NCI-H1436 treated with DMSO at 0.1 percent for 48 hours (cell line): ENCODE measurements at places on chromosomes 2 and 18.

- DNase-seq, result no peak
Measured at GRCh38 chr2:66790651-66791181, 355.8 kb downstream of the MEIS1 start.

- DNase-seq, result no peak
Measured at GRCh38 chr2:102661846-102662245, 42.5 kb downstream of the SLC9A2 start.

DNA sequence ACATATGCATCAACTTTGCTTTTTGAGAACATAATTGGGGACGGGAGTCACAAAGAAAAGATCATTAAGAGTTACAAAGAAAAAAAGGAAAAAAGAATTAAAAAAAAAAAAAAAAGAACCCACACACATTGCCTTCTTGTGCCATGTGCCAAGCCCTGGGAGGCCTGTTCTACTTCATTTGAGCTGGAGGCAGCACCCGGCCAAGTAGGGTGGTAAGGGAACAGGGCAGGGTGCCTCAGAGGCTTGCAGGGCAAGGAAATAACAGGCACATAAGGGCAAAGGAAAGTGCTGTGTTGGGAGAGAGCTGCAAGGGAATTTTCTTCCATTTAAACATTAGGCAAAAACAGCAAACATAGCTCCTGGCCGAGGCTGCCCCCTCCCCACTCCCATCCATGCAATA lies 418.0 kb downstream of the TMEM182 start:
- no peak for DNase-seq

DNA sequence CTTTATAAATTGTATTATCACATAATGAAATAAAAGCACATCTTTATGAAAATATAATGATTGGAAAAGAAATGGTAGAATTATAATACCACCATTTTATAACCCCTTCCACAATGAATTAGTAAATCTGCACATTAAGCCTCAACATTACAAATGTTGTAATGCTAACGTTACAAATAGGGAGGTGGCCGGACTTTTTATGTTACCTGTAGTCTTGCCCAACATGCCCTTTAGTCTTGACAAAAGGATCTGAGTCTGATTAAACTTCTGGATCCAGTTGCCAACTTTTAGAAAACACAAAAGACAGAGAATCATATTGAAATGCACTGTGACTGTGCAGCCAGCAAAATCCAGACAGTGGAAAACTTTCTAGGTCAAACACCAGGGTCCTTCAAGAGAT lies 617.3 kb downstream of the KCNJ3 start:
- no peak for DNase-seq

DNA sequence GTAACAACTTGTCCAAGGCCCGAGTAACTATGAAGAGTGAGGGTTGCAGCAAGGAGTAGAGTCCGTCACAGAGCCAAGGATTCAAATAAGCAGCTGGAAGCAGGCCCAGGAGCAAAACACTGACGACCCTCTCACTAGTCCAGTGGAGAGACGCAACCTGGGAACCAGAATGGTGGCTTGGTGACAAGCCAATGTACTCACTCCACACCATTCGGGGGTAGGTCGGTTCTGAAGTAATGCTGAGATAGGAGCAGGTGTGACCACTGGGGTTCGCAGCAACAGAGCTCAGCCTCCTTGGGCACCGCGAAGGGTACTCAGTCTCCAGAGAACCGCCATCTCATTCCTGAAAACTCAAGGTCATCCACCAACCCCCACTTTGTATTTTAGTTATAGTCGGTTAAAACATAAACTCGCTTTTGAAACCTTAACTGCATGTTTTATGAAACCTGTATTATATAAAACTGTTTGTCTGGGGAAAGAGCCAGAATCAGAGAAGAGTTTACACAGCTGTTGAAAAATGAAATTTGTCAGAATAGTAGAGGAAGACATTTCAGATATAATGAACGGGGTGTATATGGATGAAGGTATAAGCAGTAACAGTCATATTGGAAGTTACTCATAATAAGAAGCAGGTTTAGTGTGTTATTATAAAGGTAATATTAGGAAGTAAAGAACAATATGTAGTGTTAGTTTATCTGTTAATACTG lies 8.6 kb downstream of the ANKRD62 start:
- no peak for DNase-seq

DNA sequence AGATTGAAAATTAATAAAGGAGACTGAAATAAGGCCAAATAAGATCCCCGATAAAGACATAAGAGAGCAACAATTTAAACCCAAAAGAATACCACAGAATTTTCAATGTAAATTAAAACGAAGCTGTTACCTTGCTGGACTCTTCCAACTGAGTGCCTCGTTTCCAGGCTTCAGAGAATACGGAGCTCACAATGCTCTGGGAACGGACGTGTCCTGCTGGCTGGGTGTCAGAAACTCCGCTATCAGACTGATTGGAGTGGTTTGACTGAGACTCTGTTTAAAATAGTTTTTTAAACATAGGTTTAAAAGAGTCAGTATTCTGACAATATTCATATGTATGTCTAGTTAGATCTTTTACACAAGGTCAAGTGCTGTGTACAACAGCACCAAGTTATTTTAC lies 90.4 kb downstream of the RAPH1 start:
- no peak for DNase-seq

DNA sequence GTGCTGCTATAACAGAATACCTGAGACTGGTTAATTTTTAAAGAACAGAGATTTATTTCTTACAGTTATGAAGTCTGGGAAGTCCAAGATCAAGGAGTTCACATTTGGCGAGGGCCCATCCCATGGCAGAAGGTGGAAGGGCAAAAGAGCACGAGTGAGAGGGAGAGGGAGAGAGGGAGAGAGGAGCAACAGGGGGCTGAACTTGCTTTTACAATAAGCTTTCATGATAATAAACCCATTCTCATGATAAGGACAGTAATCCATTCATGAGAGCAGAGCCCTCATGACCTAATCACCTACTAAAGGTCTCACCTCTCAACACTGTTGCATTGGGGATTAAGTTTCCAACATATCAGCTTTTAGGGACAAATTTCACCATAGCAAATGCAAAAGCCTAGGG lies 45.3 kb downstream of the DSC3 start:
- no peak for DNase-seq
